ENCODE measurements at places on chromosomes 1 and 21.

DNA sequence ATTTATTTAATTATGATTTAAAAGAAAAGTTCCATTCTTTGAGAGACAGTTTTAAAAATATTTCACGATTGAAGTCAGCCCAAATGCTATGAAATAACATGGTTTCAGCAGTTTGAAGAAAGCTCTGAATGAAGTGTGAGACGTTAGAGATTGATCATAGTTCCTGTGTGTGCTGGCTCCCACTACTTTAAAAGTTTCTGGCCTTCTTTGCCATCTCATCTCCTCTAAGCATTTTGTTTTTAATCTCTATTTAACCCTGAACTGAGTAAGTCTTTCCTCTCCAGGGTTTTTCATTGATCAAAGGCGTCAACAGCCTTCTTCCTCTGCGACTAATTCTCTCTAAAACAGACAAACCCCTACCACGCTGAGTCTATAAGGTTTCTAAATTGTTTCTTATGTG, 225.3 kb upstream of the B3GALT2 start:
- H3K4me1 ChIP-seq = peaks cover 27% of the 10 kb centered on the region
- no peak overlapping the region for H3K4me3 ChIP-seq
- no peak for DNase-seq
- no peaks in the 10 kb centered on the region for H3K36me3 ChIP-seq
- H3K27me3 ChIP-seq = no peaks in the 10 kb centered on the region

DNA sequence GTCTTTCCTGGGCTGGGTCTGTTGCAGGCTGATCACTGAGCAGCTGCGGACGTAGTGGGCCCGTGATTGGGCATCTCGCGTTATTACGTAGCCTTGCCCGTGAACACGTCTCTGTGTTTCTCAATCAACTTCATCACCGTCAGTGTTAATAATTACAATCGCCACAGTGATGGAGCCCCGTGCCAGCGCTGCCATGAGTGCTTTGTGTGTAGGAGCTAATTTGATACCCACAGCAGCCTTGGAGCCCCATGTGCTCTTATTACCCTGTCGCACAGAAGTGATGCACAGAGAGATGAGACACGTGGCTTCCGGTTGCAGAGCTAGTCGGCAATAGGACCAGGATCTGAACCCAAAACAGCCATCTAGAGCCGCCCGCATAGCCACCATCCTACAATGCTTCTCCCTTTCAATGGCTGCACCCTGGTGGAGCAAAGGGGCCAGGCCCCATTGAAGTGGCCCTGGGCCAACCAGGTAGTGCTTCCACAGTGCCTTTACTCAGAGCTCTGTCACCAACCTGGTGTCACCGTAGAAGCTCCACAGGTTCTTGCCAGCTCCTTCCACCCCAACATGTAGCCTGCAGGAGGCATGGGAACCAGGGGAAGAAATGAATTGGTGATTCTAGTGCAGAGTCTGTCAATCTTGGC, 398.5 kb upstream of the VAMP3 start:
- DNase-seq = no peak
- no peaks in the 10 kb centered on the region for H3K27me3 ChIP-seq
- H3K4me3 ChIP-seq = no peak overlapping the region
- no peak overlapping the region for H3K27ac ChIP-seq
- H3K36me3 ChIP-seq = no peaks in the 10 kb centered on the region

DNA sequence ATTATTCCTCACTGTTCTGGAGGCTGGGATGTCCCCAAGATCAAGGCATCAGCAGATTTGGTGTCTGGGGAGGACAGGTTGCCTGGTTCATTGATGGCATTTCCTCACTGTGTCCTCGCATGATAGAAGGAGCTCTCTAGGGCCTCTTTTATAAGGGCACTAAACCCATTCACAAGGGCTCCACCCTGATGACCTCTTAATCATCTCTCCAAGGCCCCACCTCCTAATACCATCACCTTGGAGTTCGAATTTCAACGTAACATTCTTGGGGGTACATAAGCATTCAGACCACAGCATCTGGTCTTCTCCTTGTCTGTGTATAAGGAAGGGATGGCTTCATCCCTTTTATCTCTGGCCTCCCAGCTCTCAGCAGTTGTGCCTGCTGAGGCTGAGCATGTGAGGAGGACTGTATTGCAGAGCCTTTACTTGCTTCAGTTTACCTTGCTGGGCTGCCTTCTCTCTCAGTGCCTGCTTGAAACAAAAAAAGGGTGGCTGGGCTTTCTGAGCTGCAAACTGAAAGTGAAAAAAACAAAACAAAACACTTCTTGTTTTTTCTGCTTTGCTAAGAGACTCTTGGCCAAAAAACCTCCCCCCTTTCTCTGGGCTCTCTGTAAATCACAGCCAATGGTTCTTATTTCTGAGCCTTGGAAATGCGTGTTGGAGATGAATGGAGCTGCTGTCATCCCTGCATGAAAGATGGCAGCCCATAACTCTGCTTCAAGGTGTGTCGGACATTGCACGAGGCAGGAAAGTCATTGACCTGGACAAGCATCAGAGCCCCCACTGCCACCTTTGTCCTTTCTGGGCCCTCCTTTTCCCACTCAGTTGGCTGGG, 75.8 kb downstream of the RHOU start:
- H3K36me3 ChIP-seq = no peaks in the 10 kb centered on the region
- H3K27me3 ChIP-seq = no peaks in the 10 kb centered on the region
- peak; percentile 81 for DNase-seq
- no peak overlapping the region for H3K27ac ChIP-seq
- no peak overlapping the region for H3K4me3 ChIP-seq

DNA sequence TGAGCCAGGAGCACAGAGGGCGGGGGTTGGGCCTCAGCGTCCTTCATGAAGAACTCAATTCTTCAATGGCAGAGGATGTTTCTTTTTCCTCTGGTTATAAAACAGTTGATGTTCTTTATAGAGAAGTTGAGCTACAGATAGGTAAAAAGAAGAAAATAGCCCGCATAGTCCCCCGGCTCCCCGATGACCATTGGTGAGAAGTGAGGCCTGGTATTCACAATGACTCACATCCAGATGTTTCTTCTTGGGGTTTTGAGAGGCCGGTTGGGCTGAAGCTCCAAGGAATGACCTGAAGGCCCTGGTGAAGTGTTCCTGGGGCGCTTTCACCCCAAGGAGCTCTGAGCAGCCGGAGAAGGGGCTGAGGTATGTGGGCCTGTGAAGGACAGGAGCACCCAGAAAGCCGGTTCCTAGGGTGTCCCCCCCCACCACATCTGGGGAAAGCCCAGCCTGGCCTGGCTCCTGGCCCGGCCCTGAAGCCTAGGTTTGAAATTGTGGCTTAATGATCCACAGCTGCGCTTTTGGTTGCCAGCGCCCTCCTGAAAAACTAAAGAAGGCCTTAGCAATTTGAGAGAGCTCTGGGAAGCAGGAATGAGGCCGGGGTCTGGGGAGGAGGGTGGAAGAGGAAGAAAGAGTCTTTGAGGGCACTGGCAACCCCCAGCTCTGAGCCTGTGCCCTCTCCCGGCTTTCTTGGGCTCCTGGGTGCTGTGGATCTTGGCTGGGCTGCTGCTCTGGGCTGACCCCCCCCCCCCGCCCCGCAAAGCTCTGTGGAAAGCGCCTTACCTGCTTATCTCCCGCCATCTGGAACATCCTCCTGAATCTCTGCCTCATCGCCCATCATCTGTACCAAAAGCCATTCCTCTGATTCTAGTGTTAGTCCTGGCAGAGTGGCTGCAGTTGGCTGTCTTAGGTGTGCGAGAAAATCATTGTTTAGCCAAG, 444.7 kb downstream of the CAMTA1 start:
- H3K36me3 ChIP-seq = no peaks in the 10 kb centered on the region
- H3K4me3 ChIP-seq = no peak overlapping the region
- H3K27me3 ChIP-seq = no peaks in the 10 kb centered on the region
- H3K27ac ChIP-seq = no peak overlapping the region

- no peak for DNase-seq
- H3K4me3 ChIP-seq = no peak overlapping the region
- H3K4me1 ChIP-seq = no peaks in the 10 kb centered on the region
- H3K27ac ChIP-seq = no peak overlapping the region
Observed at GRCh38 chr21:25080141-25080540, 527.1 kb downstream of the MRPL39 start.

DNA sequence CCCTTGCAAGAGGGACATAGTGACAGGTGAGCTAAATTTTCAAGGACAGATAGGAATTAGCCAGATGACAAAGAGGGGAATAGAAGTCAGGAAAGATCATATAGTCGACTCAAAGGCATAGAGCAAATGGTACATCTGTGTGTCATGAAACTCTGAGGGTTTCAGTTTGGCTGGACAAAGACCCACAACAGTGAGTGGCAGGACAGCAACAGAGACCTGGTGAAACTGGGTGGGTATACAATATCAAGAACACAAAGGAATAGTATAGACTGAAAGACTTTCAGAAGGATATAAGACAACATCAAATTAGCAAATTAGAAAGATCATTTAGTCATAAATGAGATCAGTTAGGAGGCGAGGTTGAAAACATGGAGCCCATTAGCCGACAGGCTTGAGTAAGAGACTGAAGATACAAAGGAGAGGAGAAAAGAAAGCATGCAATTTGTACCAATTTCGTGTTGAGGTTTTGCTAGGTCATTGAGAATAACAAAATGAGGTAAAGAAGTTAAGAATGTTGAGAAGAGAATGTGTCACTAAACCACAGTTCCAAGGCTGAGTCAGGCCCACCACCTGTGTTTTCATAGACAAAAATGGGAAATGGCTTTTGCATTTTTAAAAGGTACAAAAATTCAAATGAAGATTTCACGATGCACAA, 213.8 kb downstream of the HHIPL2 start:
- DNase-seq = no peak
- H3K4me3 ChIP-seq = no peak overlapping the region
- H3K27ac ChIP-seq = no peak overlapping the region
- no peaks in the 10 kb centered on the region for H3K27me3 ChIP-seq
- H3K36me3 ChIP-seq = no peaks in the 10 kb centered on the region

- H3K36me3 ChIP-seq = no peaks in the 10 kb centered on the region
- H3K27ac ChIP-seq = no peak overlapping the region
- H3K4me1 ChIP-seq = no peaks in the 10 kb centered on the region
- no peaks in the 10 kb centered on the region for H3K27me3 ChIP-seq
Observed at GRCh38 chr1:98888869-98889268, 115.8 kb downstream of the PLPPR5 start.

DNA sequence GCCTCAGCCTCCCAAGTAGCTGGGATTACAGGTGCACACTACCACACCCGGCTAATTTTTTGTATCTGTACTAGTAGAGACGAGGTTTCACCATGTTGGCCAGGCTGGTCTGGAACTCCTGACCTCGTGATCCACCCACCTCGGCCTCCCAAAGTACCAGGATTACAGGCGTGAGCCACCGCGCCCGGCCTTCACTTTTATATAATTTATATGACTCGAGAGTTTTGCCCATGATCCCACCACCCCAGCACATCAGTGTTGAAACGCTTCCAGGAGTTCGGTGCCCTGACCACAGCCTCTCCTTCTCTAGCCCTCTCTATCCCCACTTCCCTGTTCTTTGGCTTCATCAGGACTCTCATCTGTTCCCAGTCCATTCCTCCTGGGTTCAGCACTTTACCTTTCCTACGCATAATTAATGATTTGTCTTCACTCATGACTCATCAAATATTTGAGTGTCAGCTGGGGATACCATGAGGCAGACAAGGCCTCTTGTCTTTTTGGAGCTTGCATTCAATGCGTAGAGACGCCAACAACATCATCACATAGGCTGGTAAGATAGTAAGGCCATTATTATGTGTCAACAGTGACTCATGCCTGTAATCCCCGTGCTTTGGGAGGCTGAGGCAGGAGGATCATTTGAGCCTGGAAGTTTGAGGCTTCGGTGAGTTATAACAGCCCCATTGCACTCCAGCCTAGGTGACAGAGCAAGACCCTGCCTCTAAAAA, 1.4 kb downstream of the PMF1 start:
- H3K4me1 ChIP-seq = peaks cover 41% of the 10 kb centered on the region
- DNase-seq = no peak
- H3K4me3 ChIP-seq = peak overlapping the region; percentile 79
- peaks cover 34% of the 10 kb centered on the region for H3K36me3 ChIP-seq

DNA sequence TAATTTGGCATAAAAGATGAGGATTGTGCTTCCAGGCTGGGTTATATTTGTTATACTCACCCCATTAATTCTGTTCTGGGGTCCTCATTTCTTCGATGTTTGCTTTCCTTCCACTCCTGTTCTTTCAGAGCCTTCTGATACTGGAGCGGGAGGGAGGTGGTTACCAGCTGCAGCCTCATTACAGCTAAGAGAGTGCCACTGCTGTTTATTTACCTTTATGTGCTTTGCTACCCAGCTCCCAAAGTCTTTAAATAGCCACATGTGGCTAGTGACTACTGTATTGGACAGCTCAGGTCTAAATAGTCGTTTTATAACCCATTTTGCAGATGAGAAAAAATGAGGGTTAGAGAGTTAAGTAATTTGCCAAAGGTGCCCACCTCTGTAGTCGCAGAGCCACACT, 25.1 kb downstream of the PLEKHM2 start:
- no peak overlapping the region for H3K27ac ChIP-seq
- no peaks in the 10 kb centered on the region for H3K27me3 ChIP-seq
- H3K4me1 ChIP-seq = peaks cover 29% of the 10 kb centered on the region
- no peaks in the 10 kb centered on the region for H3K36me3 ChIP-seq
- no peak for DNase-seq

GRCh38 chr1:245322673-245323072, 167.9 kb downstream of the KIF26B start:
- H3K36me3 ChIP-seq = no peaks in the 10 kb centered on the region
- H3K4me3 ChIP-seq = no peak overlapping the region
- no peak for DNase-seq
- H3K27ac ChIP-seq = no peak overlapping the region

GRCh38 chr1:22680726-22681125, 27.7 kb downstream of the C1QB start:
- DNase-seq = no peak
- H3K36me3 ChIP-seq = no peaks in the 10 kb centered on the region
- peaks cover 5% of the 10 kb centered on the region for H3K4me1 ChIP-seq
- no peaks in the 10 kb centered on the region for H3K27me3 ChIP-seq
- no peak overlapping the region for H3K27ac ChIP-seq

DNA sequence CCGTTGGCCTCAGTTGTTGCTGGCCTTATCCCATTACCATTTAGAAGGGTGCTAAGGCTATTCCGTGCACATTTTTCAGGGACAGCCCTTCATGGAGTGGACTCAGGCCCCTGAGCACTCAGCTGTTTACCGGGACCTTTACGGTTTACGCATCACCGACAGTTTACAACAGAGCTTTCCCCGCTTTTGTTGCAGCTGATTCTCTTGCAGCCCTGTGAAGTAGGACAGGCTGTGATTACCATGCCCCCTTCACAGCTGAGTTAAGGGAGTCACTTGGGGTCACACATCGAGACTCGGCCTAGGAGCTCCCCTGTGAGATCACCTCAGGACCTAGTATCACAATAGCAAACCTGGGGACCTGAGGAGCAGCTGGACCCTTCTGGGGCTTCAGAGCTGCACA, 41.9 kb downstream of the PTPRF start:
- H3K36me3 ChIP-seq = peaks cover 70% of the 10 kb centered on the region
- no peak overlapping the region for H3K4me3 ChIP-seq
- H3K4me1 ChIP-seq = peaks cover 12% of the 10 kb centered on the region
- no peaks in the 10 kb centered on the region for H3K27me3 ChIP-seq
- DNase-seq = no peak
- no peak overlapping the region for H3K27ac ChIP-seq

DNA sequence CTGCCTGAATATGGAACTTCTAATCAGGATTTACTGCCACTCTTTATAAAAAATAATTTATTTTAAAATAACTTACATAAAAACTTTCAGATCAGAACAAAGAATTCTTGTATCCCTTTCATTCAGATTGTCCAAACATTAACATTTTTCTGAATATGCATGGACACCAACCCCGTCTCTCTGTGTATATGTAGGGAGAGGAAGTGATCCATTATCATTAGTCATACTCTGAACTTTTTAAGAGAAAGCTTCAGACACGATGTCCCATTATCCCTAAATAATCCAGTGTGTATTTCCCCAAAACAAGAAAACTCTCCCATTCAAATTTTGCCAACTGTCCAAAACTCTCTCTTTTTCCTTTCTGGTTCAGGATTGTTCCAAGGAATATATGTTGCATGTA, 122.3 kb upstream of the CXADR start:
- DNase-seq = no peak
- no peaks in the 10 kb centered on the region for H3K36me3 ChIP-seq
- H3K27me3 ChIP-seq = no peaks in the 10 kb centered on the region
- H3K4me1 ChIP-seq = no peaks in the 10 kb centered on the region
- H3K27ac ChIP-seq = no peak overlapping the region

Measured in esophagus muscularis mucosa (tissue), 4 donors.